GM12878 (cell line): ENCODE measurements at places on chromosomes 4 and X.

DNA sequence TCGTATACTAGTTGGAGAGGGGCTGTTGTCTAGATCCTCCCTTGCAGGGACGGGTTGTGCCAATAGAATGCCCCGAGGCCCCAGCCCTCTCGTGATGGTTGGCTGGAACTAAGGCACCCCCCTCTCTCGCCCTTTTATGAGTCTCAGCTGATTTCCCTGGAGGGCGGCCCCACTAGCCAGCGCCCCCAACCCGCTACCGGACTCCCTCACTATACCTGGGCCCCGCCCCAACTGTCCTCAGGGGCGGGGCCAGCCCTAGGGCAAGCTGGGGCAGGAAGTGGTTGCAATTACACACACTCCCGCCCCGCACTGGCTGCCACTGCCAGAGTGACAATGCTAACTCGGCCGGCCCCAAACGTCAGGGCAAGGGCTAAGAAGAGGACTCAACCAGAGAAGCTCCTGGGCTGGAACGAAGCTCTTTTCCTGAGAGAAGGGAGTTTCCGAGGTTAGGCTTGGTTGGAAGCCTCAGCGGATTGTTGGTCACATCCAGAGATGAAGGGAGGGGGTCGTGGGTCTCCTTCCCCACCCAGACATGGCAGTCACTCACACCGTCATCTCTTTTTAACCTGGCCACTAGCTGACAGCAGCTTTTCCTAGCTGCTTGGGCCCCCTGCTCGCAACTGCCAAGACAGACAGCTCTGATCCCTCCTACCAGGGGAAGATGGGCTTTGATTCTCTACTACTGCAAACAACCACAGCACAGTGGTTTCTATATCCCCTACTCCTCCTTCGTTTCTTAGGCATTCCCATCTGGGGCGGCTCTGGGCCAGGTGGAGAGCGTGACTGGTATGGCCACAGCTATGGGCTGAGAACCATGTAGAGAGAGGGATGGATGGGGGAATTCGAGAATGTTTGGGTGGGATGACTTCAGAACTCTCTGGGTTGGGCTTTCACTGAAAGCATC, 21.0 kb upstream of the BCORL1 start:
- peak; percentile 17 for DNase-seq

DNA sequence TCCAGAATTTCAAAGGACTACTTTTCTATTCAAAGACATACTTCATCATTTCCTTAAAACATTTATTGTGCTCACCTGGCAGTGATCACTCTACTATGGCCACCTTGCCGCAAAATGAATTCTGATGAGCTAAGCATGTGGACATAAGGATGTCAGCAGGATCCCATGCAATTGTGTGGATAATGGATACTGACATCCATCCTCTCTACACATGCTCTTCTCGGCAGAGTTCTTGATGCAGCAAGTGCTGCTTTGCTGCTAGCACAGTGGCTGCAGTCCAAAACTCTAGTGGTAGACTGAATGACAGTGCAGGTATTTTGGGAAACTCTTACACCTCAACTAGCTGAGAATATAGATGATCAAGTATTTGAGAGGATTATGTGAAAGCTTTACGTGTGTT, 168.0 kb downstream of the BANK1 start:
- no peak for DNase-seq

DNA sequence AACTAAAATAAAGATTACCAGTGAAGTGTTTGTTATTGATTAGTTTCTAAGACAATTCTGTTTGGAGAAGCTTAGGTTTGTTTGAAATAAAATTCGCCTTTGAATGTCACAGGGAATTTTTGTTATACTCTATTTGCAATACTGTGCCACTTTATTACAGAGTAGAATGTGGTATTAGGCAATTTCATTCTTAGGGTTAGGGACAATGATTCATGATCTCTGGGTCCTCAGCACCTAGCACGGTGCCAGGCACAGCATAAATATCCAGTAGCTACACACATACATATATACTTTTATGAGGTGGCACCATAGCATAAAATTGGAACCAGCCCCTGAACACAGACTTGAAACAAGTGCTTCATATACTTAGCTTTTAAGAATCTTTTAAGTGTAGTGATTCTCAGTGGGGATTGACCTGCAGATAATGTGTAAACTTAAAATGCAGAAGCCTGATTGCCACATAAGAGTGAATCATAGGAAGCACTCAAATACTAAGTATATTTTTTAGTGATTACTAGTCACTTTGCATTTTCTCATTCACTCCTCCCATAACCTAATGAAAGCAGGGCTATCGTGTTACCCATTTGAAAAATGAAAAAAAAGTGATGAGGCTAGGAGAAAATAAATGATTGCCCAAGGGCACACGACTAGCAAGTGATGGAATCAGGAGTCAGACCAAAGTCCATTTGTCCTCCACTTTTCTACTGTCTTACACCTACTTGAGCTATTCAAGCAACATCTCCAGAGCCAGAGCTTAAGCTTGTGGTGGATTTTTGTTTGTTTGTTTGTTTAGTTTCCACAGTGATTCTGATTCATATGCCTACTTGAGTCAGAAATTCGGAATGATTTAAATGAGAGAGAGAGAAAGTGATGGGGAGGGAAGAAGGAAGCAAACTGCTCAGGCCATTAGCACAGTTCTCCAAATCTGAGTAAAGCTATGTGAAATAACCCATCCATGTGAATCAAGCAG, 366.0 kb upstream of the FGF13 start:
- no peak for DNase-seq

- no peak for DNase-seq
These were observed 10.3 kb downstream of the CYP4V2 start for GRCh38 chr4:186201535-186202230.

- DNase-seq, result no peak
These were observed 76.5 kb upstream of the SMARCAD1 start for GRCh38 chr4:94131212-94131611.

DNA sequence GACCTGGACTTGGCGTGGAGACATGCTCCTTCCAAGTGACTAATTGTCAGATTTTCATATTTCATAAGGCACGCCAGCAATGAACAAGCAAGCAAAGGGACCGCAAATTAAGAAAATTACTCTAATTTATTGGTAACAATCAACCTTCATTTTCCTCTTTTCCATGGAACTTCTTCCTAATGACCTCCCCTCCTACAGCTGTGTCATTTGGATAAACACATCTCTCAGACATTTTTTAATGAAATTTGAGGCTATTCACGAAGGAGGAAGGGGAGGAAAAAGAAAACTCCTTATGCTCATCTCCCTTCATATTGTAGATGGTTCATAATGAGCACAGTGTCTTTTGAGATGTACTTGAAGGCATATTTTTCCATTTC, 38.6 kb upstream of the TLR3 start:
- DNase-seq, result no peak

- no peak for DNase-seq
These were observed 97.2 kb upstream of the EOLA2 start for GRCh38 chrX:150035531-150035930.
